Hematopoietic multipotent progenitor cell treated with erythropoietin and hydrocortisone succinate and interleukin-3 and kit ligand, for 15 days (in vitro differentiated cells): ENCODE measurements at places on chromosomes 13 and 19.

- DNase-seq = no peak
These were observed 373.3 kb downstream of the ZNF536 start for GRCh38 chr19:30745476-30745985.

GRCh38 chr19:41334793-41335192 lies 18.9 kb downstream of the TGFB1 start:
- no peak for DNase-seq

DNA sequence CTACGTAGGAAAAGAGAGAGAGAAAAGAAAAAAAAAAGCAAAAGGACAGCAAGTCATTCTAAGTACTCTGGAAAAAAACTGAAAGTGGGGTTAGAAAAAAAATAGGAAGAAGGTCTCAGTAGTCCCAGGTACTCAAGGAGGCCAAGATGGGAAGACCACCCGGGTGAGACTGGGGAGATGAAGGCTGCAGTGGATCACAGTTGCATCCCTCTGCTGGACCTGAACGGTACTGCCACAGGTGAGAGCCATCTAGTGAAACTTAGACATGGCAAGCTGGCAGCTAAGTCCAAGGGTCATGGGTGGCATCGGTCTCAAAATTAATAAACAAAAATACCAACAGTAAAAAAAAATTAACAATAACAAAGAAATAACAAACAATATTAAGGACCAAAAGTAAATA lies 41.0 kb upstream of the ZNF91 start:
- DNase-seq = no peak

DNA sequence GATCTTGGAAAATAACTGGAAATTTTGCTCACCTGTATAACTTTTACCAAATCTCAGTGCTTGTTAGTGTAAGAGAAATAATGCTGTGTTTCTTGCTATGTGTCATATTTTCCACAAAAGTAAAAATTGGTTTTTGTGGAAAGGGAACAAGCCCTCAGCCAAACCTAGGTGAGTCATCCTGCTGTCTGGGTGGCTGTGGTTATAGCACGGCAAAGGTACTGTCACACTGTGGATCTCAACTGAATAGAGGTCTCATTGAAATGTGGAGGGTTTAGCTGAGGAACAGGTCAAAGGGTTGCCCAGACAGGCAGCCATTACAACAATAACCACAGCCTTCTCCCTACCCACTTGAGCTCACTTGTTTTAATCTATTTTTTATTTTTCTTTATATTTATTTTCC lies 338.8 kb upstream of the DACH1 start:
- no peak for DNase-seq

DNA sequence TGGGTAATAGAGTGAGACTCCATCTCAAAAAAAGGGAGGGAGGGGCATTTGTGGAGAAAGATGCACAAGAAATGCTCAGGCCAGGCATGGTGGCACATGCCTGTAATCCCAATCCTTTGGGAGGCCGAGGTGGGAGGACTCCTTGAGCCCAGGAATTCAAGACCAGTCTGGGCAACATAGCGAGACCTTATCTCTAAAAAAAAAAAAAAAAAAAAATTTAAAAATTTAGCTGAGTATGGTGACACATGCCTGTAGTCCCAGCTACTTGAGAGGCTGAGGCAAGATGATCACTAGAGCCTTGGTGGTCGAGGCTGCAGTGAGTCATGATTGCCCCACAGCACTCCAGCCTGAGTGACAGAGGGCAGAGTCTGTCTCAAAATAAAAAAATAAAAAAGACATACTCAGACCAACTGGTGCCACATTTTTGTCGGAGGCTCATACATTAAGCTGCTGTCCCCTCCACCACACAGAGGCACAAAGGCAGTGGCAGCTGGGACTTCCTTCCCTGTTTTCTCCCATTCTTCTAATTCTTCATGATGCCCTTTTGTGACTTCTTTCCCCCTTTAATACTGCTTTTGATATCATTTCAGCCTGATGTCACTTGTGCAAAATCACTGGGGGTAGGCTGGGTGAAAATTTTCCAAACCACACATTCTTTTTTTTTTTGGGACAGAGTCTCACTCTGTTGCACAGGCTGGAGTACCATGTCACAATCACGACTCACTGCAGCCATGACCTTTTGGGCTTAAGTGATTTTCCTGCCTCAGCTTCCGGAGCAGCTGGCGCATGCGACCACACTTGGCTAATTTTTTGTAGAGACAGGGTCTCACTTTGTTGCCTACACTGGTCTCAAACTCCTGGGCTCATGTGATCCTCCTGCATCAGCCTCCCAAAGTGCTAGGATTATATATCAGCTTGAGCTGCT lies 26.8 kb upstream of the CXCL17 start:
- DNase-seq = no peak

DNA sequence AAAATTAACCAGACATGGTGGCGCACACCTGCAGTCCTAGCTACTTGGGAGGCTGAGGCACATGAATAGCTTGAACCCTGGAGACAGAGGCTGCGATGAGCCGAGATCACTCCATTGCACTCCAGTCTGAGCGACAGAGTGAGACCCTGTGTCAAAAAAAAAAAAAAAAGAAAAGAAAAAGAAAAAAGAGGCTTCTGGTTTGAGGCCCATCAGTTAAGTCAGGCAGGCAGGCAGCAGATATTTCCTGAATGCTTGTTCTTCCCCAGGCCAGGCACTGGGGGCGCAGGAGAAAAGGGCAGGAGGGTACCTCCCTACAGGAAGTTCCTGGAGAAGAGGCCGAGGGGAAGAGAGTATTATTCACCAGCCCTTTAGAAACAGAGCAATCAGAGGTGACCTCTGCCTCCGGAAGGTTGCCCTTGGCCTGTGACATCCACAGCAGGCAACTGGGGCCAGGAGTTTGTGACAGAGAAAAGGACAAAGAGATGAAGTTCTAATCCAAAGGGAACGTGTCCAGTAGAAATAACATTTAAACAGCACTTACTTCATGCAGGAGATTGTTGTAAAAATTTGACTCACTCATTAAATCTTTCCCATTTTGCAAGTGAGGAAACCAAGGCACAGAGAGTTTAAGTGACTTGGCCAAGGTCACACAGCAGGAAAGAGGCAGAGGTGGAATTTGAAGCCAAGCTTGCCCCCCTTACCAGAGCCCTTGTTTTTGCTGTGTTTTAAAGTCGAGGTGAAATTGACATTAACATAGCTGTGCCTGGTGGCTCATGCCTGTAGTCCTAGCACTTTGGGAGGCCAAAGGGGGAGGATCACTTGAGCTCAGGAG lies 4.3 kb upstream of the RLN3 start:
- peak; percentile 38 for DNase-seq

GRCh38 chr13:100323937-100324336 lies 235.0 kb downstream of the PCCA start:
- DNase-seq = no peak

GRCh38 chr13:43935878-43936277 lies 56.2 kb downstream of the LACC1 start:
- no peak for DNase-seq

DNA sequence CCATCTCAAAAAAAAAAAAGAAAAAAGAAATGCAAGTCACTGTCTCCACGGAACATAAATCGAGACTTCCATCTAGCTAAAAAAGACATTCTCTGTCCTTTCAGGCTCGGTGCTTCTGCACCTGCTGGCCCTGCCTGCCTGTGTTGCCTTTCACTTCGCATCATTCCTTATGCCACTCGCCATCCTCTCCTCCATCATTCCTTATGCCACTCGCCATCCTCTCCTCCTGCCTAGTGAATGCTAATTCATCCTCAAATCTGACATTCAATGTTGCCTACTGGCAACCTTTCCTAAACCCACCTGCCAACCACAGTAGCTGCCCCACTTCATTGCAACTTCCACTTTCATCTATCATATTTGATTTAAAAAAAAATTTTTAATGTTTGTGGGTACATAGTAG lies 36.7 kb downstream of the KCTD12 start:
- DNase-seq = no peak

DNA sequence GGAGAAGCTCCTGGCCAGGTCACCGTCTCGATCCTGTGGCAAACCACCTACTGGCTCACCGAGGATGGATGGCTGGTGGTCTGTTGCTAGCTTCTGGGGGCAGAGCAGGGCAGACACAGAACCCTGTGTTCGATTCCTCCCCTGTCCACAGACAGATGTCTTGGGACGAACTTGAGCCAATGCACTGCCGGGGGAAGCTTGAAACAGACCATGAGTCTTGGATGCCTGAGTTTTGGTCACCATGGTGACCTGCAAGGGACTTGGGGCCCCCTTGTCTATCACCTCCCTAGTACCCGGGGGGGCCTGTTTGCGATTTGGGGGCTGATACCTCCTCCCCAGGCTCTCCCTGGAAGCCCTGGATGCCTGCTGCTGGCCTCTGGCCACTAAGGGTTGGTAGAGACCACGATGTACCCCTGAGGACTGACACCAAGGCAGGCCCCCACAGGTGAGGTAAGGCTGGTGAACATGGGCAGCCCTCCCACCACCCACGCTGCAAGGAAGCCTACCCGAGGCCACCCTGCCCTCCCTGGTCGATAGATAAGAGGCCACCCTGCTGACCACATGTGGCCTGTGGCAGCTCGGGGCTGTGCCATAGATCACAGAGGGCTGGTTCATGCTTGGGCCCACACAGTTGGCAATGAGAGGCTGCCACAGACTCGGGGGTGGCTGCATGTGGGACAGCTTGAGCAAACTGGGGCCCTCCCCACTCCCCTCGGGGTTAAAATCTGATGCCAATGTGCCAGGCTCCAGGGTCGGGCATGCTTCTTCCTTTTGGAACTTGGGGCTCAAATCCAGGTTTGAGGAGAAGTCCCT lies 10.7 kb downstream of the IQCN start:
- DNase-seq = no peak

DNA sequence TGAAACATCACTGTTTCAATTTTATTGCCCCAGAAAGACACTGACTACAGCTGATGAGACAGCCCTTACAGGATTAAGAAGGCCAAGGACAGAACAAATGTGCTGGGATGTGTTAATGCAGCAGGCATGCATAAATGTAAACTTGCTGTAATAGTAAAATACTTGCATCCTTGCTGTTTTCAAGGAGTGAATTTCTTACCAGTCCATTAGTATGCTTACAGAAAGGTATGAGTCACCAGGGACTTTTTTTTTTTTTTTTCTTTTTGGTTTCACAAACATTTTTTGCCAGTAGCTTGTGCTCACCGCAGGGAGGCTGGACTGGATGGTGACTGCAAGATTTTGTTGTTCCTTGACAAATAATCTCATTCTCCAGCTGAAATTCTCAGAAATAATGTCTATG lies 55.1 kb downstream of the GPR180 start:
- peak; percentile 34 for DNase-seq

DNA sequence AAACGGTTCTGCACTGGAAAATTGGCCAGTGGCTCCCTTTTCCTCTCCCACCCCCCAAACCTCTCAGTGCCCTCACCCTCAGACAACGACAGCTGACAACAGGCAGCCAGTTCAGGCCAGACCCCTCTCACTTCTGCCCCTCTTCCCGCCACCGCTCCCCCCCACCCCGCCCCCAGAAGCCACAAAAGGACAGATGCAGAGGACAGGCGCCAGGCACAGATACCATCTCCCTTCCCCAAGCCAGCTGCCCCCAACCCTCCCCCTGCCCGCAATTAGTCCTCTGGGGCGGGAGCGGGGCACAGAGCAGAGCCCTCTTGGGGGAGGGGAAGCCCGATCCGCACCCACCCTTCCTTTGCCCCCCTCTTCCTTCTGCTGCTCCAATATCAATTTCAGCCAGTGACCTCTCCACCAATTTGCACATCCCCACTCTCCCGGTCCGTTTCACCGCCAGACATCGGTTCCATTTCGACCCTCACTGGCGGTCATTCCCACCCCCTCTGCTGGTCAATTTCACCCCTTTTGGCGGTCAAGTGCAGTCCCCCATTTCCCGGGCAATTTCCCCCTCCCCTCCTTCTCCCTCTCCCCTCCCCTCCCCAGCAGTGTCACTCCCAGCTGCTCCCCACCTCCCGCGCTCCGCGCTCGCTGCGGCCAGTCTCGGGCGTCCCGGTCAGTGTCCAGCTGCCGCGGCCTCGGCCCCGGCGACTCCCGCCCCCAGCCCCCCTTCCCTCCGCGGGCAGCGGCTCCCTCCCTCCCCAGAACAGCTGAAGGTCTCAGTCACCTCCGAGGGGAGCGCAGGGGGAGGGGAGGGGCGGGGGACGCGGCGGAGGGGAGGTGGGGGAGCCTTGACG lies at the start of gene SHD:
Gene SHD (plus strand): TSS at position 848 of the 848 bp plus-strand sequence. CDS start 798 bp downstream, outside the sequence.
- no peak for DNase-seq

- DNase-seq = no peak
These were observed 17.0 kb downstream of the PAK4 start for GRCh38 chr19:39142630-39143029.

GRCh38 chr13:112447761-112448603 lies 71.8 kb downstream of the SPACA7 start:
- no peak for DNase-seq

DNA sequence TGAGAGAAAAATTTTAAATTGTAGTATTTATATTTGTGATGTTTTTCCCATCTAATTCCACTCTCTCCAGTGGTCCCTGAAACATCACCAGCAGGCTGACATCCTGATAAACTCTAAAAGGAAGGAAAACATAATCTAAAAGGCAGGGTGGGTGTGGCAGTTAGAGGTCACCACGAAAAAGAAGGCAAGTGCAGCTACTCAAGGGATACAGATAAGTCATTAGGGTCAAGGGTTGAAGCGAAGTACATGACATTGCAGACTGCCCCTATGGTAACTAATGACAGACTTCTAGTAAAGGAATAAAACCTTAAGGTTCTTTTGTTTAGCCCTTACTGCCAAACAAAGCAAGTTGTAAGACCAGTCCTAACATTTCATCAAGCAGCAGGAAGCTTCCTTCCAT lies 6.0 kb upstream of the NEK3 start:
- no peak for DNase-seq

GRCh38 chr13:66210677-66211076 lies 1019.5 kb downstream of the PCDH9 start:
- DNase-seq = no peak

- DNase-seq = no peak
These were observed 125.4 kb upstream of the ABCC4 start for GRCh38 chr13:95426631-95427030.

- no peak for DNase-seq
These were observed 3.7 kb upstream of the NOP53 start for GRCh38 chr19:47741544-47742140.

- no peak for DNase-seq
These were observed at the start of gene KIR2DL4 for GRCh38 chr19:54803410-54803809. KIR2DL4 (plus strand) TSS chr19:54803610; CDS start chr19:54803652, 42 bp downstream.

GRCh38 chr19:43767316-43767715 lies 12.6 kb upstream of the SMG9 start:
- DNase-seq = no peak

DNA sequence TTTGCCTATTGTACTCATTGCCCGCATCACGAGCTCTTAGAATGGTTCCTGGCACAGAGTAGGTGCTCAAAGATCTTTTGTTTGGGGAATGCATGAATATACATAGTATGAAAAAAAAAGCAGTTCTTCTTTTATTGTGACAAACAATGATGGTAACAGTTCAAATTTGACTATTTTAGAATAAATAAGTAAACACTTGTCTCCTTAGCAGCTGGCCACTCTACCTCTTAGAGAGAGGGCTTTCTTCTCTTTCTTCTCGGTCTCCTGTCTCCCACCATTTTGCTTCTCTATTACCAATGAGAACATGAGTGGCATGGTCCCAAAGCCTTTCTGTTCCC lies 639 bp upstream of the SLAIN1 start:
- no peak for DNase-seq

DNA sequence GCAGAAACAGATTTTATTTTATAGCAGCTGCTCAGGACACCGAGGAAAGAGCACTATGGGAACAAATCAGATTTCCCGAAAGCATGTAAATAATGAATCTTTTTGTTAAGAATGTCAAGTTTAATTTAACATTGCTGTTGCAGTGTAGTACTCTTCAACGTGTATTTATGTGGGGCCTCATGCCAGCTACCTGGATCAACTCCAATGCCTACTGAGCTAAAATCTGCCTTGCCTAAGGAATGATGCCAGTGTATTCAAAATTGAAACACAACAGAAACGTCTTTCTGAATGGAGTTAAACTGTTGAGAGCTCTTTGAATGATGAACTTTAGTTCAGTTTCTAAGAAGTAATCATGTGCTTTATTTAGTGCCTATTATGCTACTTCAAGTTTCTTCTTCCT lies 1379.8 kb upstream of the ATXN8OS start:
- DNase-seq = no peak
